ENCODE measurements at places on chromosomes 2 and 18. TPM values are rescaled to one million over a fixed set of nuclear protein-coding genes. Genes with fewer than 3 reads are reported as not detected.

Gene CAVIN2
- total RNA-seq: 1.2 TPM

Gene ZNF396
- total RNA-seq: 0.89 TPM

Gene CNNM3
- total RNA-seq: 5.8 TPM

Gene CIB4
- not detected for total RNA-seq

Gene MYO1B
- 86.9 TPM for total RNA-seq

Gene MTX2
- total RNA-seq: 28.5 TPM

Gene POTEI
- total RNA-seq: not detected

Gene HOXD11
- 3.0 TPM for total RNA-seq

Gene OTOS
- not detected for total RNA-seq

Gene SERPINB13
- not detected for total RNA-seq

Gene APLF
- total RNA-seq: 4.2 TPM

Gene NTSR2
- total RNA-seq: not detected

Gene MGAT5
- 27.5 TPM for total RNA-seq

Gene FKBP7
- total RNA-seq: 53.5 TPM

Gene C2orf66
- total RNA-seq: 0.12 TPM

Gene TCF4
- 68.4 TPM for total RNA-seq

Gene SH3BP4
- 43.1 TPM for total RNA-seq

Gene FASTKD2
- total RNA-seq: 52.5 TPM

Gene ATP8B1
- total RNA-seq: 46.1 TPM
